ENCODE measurements at places on chromosomes 12 and 14. TPM values are rescaled to one million over a fixed set of nuclear protein-coding genes. Genes with fewer than 3 reads are reported as not detected.

DNA sequence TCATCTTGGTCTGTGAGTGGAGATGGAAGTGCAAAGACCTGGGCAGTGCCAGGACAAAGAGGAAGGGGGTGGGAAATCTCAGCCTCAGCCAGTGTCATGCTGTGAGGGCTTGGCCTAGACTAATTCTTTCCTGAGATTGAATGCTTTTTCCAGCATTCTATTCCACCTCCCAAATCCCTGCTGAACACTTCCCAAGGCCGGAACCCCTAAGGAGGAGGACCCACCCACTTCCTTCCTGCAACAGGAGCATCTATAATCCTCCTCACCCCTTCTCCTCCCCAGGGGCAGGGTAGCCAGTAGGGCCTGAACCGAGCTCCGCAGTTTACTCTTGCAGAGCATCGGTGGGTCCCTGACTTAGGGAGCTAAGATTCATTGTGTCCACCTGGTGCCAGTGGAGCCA is 3.2 kb downstream of the PLEKHD1 start:
- no peak overlapping the region for H3K4me3 ChIP-seq
- no peak for DNase-seq
- H3K4me1 ChIP-seq, result peaks cover 4% of the 10 kb centered on the region
- no peaks in the 10 kb centered on the region for H3K27me3 ChIP-seq

GRCh38 chr12:1351926-1352325 is 242.5 kb downstream of the FBXL14 start:
- no peak for DNase-seq
- H3K36me3 ChIP-seq, result no peaks in the 10 kb centered on the region
- H3K27me3 ChIP-seq, result no peaks in the 10 kb centered on the region
- H3K27ac ChIP-seq, result no peak overlapping the region
- peaks cover 6% of the 10 kb centered on the region for H3K4me1 ChIP-seq

GRCh38 chr12:105713606-105714305 is 383.3 kb downstream of the C12orf75 start:
- no peak for DNase-seq
- H3K4me3 ChIP-seq, result no peak overlapping the region
- no peaks in the 10 kb centered on the region for H3K27me3 ChIP-seq

GRCh38 chr14:103705118-103705503 is 10.1 kb downstream of the XRCC3 start:
- no peak for DNase-seq
- H3K36me3 ChIP-seq, result no peaks in the 10 kb centered on the region
- H3K4me3 ChIP-seq, result no peak overlapping the region

- DNase-seq, result no peak
- no peak overlapping the region for H3K4me3 ChIP-seq
- H3K27ac ChIP-seq, result no peak overlapping the region
- H3K27me3 ChIP-seq, result no peaks in the 10 kb centered on the region
Measured at GRCh38 chr14:103904493-103905107, 23.7 kb upstream of the TDRD9 start.

DNA sequence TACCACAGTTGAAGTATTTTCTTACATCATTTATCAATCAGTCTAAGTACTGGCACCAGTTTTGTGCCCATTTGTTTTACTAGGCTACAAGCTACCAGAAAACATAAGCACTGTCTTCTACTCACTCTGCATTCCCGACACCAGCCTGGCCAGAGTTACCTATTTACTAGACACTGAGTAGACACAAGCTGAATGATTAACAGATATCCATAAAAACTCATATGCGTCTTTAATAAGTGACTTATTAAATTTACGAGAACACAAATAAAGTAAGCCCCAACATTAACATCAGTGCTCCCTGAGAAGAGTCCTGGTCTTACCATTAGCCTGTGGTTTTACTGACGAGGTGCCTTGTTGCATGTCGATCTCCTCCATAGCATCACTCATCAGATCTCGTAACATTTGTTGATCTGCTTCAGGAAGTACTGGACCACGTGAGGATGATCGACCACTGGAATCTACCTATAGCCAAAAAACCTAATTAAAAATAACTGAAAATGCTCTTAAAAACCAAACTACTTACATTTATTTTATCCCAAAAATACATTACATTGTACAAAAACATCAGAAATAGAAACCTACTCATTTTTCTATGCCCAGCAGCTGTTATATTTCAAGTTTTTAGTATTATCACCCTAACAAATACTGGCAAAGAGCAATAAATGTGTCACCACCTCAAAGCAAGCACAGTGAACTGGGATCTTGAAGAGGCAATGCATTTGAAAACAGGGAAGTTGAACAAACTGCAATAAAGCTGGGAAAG is 53.3 kb downstream of the BDKRB1 start:
- H3K4me3 ChIP-seq, result peak overlapping the region; percentile 25
- no peaks in the 10 kb centered on the region for H3K36me3 ChIP-seq

- peak; percentile 7 for DNase-seq
- H3K27me3 ChIP-seq, result no peaks in the 10 kb centered on the region
- H3K27ac ChIP-seq, result no peak overlapping the region
- peaks cover 6% of the 10 kb centered on the region for H3K4me1 ChIP-seq
- H3K4me3 ChIP-seq, result no peak overlapping the region
- H3K36me3 ChIP-seq, result no peaks in the 10 kb centered on the region
Measured at GRCh38 chr12:17352164-17352563, 737.8 kb downstream of the RERGL start.

DNA sequence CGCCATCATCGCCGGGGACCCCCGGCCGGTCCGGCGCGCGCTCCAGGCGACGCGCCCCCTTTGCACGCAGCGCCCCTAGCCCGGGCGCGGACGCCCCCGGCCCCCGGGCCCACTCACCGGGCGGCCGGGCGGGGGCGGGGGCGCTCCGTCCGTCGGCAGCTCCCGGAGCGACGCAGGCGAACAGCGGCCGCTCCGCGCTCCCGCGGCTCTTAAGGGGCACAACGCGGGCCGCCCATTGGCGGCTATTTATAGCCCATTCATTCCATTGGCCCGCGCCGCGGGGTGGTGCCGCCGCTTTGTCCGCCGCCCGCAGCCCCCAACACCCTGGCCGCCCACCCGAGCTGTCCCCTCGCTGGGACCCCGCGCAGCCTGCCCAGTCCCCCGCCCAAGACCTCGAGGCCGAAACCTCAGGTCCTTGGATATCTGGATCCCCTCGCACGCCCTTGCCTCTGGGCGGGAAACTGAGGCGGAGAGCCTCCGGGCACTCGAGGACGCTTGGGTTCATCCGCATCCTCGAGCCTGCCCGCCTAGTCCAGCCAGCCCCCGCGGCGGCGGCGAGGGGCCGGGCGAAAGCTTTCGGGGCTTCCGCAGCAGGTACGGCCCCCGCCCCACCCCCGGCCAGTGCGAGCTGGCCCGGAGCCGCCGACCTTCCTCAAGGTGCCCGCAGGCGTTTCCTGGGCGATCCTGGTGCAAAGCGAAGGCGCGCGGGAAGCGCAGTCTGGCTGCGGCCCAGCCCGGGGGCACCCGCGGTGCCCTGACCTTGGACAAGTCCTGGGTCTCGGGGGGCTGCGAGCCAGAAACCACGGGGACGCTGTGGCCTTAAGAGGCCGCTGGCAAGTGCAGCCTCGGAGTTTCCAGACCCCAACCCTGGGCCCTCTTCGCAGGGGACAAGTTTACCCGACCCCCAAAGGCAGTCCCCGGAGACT is at the start of gene CKB:
CKB (minus strand) TSS at position 182 of the 926 bp plus-strand sequence. CDS start 337 bp downstream, outside the sequence.
- peaks cover 9% of the 10 kb centered on the region for H3K36me3 ChIP-seq
- H3K4me1 ChIP-seq, result peaks cover 61% of the 10 kb centered on the region
- peak within 1 kb of the TSS; percentile 84 for H3K27ac ChIP-seq
- H3K4me3 ChIP-seq, result peak within 1 kb of the TSS; percentile 95
- H3K27me3 ChIP-seq, result no peaks in the 10 kb centered on the region
- peak; percentile 81 for DNase-seq

DNA sequence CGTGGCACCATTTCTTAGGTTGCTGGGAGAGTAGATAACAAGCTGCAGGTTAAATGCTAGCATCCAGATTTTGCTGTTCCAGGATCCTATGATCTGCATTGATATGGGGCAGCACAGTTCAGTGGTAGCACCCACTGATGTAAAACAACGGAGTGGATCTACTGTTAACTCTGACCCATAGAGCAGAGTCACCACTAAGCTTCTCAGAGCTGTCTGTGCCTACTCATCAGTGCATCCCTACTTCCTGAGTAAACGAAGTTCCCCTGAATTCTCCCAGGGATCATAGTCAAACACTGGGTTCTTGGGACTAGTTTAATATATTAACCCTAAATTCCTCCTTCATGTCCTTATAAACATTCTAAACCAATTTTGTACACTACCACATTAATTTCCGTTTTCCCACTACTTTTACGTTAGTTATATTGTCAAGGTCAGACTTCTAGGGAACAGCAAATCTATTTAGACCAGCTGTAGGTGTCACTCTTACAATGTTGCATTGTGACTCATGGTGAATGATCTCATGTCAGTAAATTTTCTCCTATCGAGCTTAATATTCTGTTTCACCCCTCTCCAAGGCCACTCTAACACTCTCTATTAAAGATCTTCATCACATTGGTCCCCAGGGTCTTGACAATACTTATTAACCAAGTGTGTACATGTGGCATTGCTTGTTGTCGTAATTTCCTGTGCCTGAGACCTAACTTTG is 10.3 kb downstream of the RERGL start:
- no peaks in the 10 kb centered on the region for H3K27me3 ChIP-seq
- H3K4me1 ChIP-seq, result no peaks in the 10 kb centered on the region
- H3K27ac ChIP-seq, result no peak overlapping the region
- no peak overlapping the region for H3K4me3 ChIP-seq

GRCh38 chr12:7892186-7892980 is 19.7 kb upstream of the SLC2A14 start:
- DNase-seq, result no peak
- no peaks in the 10 kb centered on the region for H3K27me3 ChIP-seq
- peaks cover 16% of the 10 kb centered on the region for H3K4me1 ChIP-seq
- 0 out of 2 replicates have a peak, but pooled peaks cover 1% of the 10 kb centered on the region for H3K36me3 ChIP-seq
- H3K27ac ChIP-seq, result peak overlapping the region; percentile 76

- DNase-seq, result no peak
- H3K27me3 ChIP-seq, result no peaks in the 10 kb centered on the region
- H3K4me3 ChIP-seq, result no peak overlapping the region
- H3K27ac ChIP-seq, result no peak overlapping the region
- no peaks in the 10 kb centered on the region for H3K36me3 ChIP-seq
Measured at GRCh38 chr12:84814664-84815245, 97.8 kb downstream of the SLC6A15 start.

DNA sequence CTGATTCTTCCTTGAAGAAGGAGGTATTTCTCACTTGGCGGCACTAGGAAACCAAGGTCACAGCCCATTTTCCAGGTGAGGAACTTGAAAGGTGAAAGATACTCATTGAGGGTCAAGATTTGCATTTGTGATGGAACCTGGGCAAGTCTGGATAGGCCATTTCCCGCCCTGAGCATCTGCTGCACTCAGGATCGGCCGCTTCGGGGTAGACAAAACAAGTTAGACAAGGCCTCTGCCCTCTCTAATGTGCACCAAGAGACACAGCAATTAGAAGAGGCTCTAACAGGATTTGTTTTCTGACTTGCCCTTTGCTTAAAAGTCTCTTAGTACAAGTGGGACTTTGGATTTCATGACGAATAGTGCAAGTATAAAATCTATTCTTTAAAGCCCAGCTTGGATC is 167.2 kb downstream of the KTN1 start:
- no peaks in the 10 kb centered on the region for H3K27me3 ChIP-seq
- H3K4me1 ChIP-seq, result peaks cover 23% of the 10 kb centered on the region
- H3K4me3 ChIP-seq, result no peak overlapping the region
- no peaks in the 10 kb centered on the region for H3K36me3 ChIP-seq
- no peak for DNase-seq

- DNase-seq, result peak; percentile 69
- H3K4me1 ChIP-seq, result peaks cover 17% of the 10 kb centered on the region
- no peak overlapping the region for H3K4me3 ChIP-seq
- no peaks in the 10 kb centered on the region for H3K36me3 ChIP-seq
- H3K27me3 ChIP-seq, result no peaks in the 10 kb centered on the region
- H3K27ac ChIP-seq, result no peak overlapping the region
Measured at GRCh38 chr12:12327802-12328201, 22.2 kb downstream of the MANSC1 start.

DNA sequence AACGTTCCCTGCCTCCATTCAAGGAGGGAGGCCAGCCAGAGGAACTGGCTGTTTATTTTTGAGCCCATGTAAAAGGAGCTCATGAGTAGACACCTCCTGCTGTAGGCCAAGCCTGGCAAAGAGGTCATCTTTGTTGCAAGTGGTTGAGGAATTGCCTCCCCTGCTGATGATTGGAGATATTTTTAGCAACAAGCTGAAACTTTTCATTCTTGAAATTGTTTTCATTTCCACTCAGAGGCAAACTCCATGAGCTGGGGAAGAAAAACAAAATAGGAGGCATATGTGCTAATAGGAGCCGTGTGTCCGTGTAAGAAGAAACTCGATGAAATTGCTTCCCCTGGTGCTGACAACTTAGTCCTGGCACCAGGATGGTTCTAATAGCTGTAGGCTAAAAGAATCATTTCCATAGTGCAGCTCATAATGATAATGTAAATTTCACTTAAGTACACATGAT is 440.1 kb upstream of the FAR2 start:
- no peak overlapping the region for H3K27ac ChIP-seq
- no peak for DNase-seq
- H3K4me3 ChIP-seq, result no peak overlapping the region
- no peaks in the 10 kb centered on the region for H3K4me1 ChIP-seq
- H3K36me3 ChIP-seq, result no peaks in the 10 kb centered on the region
- no peaks in the 10 kb centered on the region for H3K27me3 ChIP-seq

GRCh38 chr12:101299931-101300330 is 20.0 kb downstream of the UTP20 start:
- no peaks in the 10 kb centered on the region for H3K27me3 ChIP-seq
- no peaks in the 10 kb centered on the region for H3K36me3 ChIP-seq
- H3K27ac ChIP-seq, result no peak overlapping the region
- no peak for DNase-seq
- no peak overlapping the region for H3K4me3 ChIP-seq
- H3K4me1 ChIP-seq, result no peaks in the 10 kb centered on the region

- no peak overlapping the region for H3K4me3 ChIP-seq
- no peaks in the 10 kb centered on the region for H3K36me3 ChIP-seq
- H3K27ac ChIP-seq, result no peak overlapping the region
- no peak for DNase-seq
Measured at GRCh38 chr14:57692671-57693070, 173.2 kb downstream of the SLC35F4 start.

DNA sequence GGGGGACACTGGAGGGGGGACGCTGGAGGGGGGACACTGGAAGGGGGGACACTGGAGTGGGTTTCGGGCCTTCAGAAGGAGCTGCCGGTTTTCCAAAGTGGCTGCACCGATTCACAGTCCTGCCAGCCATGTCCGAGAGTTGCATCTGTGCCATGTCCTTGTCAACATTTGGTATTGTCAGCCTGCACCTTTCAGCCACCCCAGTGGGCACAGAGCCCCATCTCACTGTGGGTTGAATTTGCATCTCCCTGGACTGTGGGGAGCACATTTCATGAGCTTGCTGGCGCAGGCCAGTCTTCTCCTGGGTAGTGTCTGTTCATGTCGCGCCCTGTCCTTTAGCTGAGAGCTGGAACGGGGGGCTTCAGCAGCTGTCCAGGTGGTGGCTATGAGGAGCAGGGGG is 72.7 kb downstream of the GALNT9 start:
- no peaks in the 10 kb centered on the region for H3K36me3 ChIP-seq
- H3K4me3 ChIP-seq, result no peak overlapping the region
- no peaks in the 10 kb centered on the region for H3K4me1 ChIP-seq
- H3K27me3 ChIP-seq, result no peaks in the 10 kb centered on the region
- no peak overlapping the region for H3K27ac ChIP-seq
- no peak for DNase-seq

- no peaks in the 10 kb centered on the region for H3K27me3 ChIP-seq
- peaks cover 62% of the 10 kb centered on the region for H3K4me1 ChIP-seq
- no peak for DNase-seq
- no peaks in the 10 kb centered on the region for H3K36me3 ChIP-seq
- peak overlapping the region; percentile 97 for H3K27ac ChIP-seq
- H3K4me3 ChIP-seq, result no peak overlapping the region
Measured at GRCh38 chr12:124682425-124683151, 115.2 kb upstream of the NCOR2 start.

Gene CRADD
- 29.2 TPM for total RNA-seq

Gene SDR9C7
- total RNA-seq, result not detected

Gene SLCO1B1
- 0.18 TPM for total RNA-seq

Data from Caco-2 (cell line).